Temporal lobe (tissue), 4 donors: ENCODE measurements at places on chromosomes 7 and 10. TPM values are rescaled to one million over a fixed set of nuclear protein-coding genes. Genes with fewer than 3 reads are reported as not detected.

RUFY2 gene
- 85.3 TPM for total RNA-seq

OR13A1 gene
- total RNA-seq: not detected

TAS2R5 gene
- 1.5 TPM for total RNA-seq

SEMA3C gene
- total RNA-seq: 327 TPM

SPACDR gene
- 0.25 TPM for total RNA-seq

BZW2 gene
- total RNA-seq: 85.6 TPM

APBB1IP gene
- total RNA-seq: 0.98 TPM

AKR1B15 gene
- total RNA-seq: not detected

SND1 gene
- 47.5 TPM for total RNA-seq

KLF14 gene
- total RNA-seq: not detected

PDK4 gene
- total RNA-seq: 6.4 TPM

PCLO gene
- 66.4 TPM for total RNA-seq

IKZF1 gene
- 3.0 TPM for total RNA-seq

FBXL13 gene
- 3.9 TPM for total RNA-seq

THSD7A gene
- 30.5 TPM for total RNA-seq

PPP3CB gene
- total RNA-seq: 168 TPM

NUTM2A gene
- total RNA-seq: 2.7 TPM

GBX1 gene
- total RNA-seq: not detected

MGAM2 gene
- under 0.01 TPM for total RNA-seq
